Inflammatory macrophage (primary cell): ENCODE measurements at places on chromosomes 5 and 9.

GRCh38 chr9:94772144-94772543 is 45.6 kb downstream of the AOPEP start:
- no peak for DNase-seq

DNA sequence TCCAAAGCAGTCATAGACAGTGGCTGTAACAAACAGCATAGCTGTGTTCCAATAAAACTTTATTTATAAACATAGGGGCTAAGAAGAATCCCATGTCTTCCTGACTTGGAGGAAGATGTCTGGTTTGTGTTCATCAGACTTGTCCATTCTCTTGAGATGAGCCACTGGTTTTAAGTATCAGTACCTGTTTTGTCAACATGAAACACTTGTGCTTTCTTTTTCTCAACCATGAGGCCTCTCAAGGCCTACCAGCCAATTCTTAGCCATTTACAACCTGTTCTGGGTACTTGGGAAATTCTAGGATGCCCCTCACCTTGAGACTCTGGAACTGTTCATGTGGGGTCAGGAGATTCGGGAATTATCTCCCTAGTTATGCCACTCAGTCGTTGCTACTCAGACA is 154.3 kb upstream of the PPP1R2B start:
- no peak for DNase-seq

- peak; percentile 87 for DNase-seq
Observed at GRCh38 chr5:172187118-172188032, 649 bp downstream of the STK10 start.

DNA sequence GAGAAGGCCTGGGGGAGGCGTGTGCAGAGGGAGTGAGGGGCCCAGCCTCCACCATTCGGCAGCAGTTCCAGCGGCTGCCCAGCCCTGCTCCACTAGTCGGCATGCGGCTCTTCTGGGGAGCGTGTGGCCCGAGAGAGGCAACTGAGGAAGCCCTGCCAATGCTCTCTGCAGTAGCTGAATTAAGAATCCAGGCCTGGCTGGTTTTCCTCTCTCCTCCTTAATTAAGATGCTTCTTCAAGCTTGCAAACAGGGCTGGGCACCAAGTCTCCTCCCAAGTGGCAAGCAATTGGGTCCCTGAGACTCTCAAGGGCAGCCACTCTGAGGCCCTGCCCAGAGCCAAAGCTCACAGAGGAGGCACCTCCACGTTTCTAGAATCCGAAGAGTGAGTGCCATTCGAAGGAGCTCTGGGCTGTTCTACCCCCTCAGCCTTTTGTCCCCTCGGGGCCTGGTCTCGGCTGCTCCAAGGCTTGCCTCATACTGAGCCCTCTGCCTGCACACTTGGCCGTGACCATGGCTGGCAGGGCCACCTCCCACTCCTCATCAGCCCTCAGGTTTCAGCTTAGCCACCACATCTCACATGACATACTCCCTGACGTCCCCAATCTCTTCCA is 75.4 kb upstream of the LRRTM2 start:
- DNase-seq, result no peak

GRCh38 chr5:175920231-175920811 is 47.8 kb downstream of the THOC3 start:
- DNase-seq, result no peak
